ENCODE measurements at places on chromosomes 7 and 10. TPM values are rescaled to one million over a fixed set of nuclear protein-coding genes. Genes with fewer than 3 reads are reported as not detected.

DNA sequence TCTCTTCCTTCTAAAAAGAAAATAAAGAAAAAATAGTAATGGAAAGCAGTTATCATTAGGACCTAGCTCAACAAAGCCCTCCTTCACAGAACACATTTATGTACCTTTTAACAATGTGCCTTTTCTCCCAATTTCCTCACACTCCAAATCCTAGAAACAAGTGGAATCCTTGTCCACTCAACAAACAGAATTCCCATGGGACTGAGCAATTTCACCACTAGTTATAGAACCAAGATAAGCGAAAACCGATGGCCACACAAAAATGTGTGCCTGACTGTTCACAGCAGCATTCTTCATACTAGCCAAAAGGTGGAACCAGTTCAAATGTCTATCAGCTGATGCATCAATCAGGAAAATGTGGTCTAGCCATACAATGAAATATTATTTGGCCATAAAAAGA, 17.3 kb downstream of the DCLRE1C start:
- no peaks in the 10 kb centered on the region for H3K4me1 ChIP-seq
- no peak for DNase-seq
- H3K27me3 ChIP-seq = no peaks in the 10 kb centered on the region
- peaks cover 4% of the 10 kb centered on the region for H3K36me3 ChIP-seq

- no peak for DNase-seq
- H3K27ac ChIP-seq = no peak overlapping the region
- no peaks in the 10 kb centered on the region for H3K27me3 ChIP-seq
- H3K4me1 ChIP-seq = no peaks in the 10 kb centered on the region
- no peaks in the 10 kb centered on the region for H3K36me3 ChIP-seq
Measured at GRCh38 chr10:35712486-35712885, 70.4 kb upstream of the FZD8 start.

DNA sequence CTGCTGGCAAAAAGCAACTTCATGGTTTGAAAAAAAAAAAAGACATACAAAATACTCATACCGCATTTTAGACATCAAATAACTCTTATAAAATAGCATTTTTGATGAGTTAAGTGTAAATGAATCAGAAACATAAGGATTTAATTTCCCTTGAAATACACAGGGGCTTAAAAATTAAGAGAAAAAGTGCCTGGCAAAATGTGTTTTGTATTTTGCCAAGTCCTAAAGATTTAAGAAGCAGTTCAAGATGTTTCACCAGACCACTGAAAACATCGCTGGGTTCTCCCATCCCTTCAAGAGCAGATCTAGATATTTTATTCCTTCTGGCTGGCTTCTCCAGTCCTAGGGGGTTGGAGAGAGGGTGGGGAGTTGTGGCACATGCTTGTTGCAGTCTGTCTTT, 396.4 kb downstream of the INHBA start:
- H3K27me3 ChIP-seq = no peaks in the 10 kb centered on the region
- H3K4me3 ChIP-seq = no peak overlapping the region
- H3K36me3 ChIP-seq = no peaks in the 10 kb centered on the region

DNA sequence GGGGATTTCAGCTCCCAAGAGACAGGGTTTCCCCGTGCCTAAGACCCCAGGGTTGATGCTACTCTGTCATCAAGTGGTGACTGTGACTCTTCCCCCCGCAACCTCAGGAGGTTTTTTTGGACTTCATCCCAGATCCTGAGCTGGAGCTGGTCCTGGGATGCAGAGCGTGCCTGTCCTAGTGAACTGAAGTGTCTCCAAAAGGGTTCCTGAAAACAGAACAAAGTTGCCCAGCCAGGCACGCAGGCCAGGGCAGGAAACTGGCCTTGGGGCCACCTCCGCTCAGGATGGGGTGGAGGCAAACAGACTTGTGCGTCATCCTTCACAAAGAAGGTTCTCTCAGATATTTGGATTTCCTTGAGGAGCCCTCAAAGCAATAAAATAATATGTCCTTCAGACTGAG, 118.9 kb downstream of the ITIH5 start:
- no peak overlapping the region for H3K4me3 ChIP-seq
- DNase-seq = no peak
- H3K4me1 ChIP-seq = no peaks in the 10 kb centered on the region
- no peaks in the 10 kb centered on the region for H3K27me3 ChIP-seq
- no peaks in the 10 kb centered on the region for H3K36me3 ChIP-seq
- H3K27ac ChIP-seq = no peak overlapping the region

GRCh38 chr10:85036661-85037060, 708.3 kb downstream of the CCSER2 start:
- no peaks in the 10 kb centered on the region for H3K27me3 ChIP-seq
- no peaks in the 10 kb centered on the region for H3K4me1 ChIP-seq
- no peak overlapping the region for H3K4me3 ChIP-seq
- no peak for DNase-seq

- no peaks in the 10 kb centered on the region for H3K27me3 ChIP-seq
- peaks cover 17% of the 10 kb centered on the region for H3K4me1 ChIP-seq
- H3K36me3 ChIP-seq = no peaks in the 10 kb centered on the region
- H3K27ac ChIP-seq = no peak overlapping the region
- DNase-seq = no peak
Measured at GRCh38 chr10:43818687-43819086, 170.0 kb upstream of the ZNF32 start.

DNA sequence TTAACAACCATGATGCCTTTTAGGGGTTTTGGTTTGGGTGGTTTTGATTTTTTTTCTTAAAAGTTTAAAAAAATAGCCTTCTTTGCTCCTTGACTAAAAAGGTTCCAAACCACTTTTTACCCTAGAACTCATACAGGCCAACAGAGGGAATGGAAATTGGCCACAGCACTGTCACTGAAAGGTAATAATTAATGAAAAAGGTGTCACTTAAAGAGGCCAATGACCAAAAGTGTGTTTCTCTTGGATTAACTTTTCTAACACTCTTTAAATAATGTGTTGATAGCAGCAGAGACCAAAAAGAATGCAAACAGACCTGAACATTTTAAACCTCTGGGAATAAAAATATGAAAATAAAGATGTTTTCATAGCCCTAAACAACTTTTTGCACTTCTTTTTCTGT, 221.1 kb upstream of the TCF7L2 start:
- H3K4me3 ChIP-seq = no peak overlapping the region
- no peaks in the 10 kb centered on the region for H3K27me3 ChIP-seq
- 0 out of 2 replicates have a peak, but pooled peaks cover 3% of the 10 kb centered on the region for H3K4me1 ChIP-seq
- no peak for DNase-seq

DNA sequence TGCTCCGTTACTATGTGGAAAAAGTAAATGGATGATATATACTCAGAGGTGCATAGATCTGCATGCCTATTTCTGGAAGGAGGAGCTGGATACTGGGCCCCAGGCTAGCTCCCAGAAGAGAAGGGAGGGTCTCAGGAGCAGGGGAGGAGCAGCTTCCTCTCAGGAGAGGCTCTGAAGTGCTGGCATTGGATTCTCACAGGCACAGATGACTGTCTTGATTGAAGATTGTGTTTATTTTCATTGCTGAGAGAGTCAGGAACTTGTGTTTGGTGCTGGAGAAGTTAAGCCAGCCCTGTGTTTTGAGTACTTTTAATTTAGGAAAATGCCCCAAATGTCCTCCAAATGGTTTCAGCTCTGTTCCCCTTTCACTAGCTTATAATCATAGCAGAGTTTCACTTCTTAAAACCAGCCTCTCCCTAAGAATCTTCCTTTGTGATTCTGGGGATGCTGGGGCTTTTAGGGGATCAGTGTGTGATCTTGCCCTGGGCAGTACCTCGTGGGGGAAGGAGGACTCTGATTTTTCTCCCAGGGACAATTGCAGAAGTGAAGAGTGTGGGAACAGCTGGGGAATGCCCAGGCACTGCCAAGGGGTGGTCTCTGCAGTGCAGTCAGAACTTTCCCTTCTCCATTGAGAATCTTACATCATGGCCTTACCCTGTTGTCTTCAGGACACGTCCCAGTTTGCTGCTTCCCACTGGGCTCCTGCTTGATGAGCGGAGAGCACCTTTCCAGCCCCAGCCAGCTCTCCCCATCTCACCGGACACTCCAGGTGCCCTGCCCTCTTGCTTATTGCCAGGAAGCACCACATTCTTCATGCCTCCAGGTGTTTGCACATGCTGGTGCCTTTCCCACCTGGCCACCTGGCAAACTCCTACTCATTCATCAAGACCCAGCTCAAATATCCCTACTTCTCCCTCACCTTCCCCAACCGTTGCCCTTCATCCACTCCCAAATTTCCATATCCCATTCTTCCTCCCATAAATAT, 102.8 kb downstream of the ARHGAP22 start:
- DNase-seq = peak; percentile 40
- H3K36me3 ChIP-seq = no peaks in the 10 kb centered on the region
- H3K27ac ChIP-seq = peak overlapping the region; percentile 35
- H3K27me3 ChIP-seq = no peaks in the 10 kb centered on the region
- H3K4me3 ChIP-seq = no peak overlapping the region

DNA sequence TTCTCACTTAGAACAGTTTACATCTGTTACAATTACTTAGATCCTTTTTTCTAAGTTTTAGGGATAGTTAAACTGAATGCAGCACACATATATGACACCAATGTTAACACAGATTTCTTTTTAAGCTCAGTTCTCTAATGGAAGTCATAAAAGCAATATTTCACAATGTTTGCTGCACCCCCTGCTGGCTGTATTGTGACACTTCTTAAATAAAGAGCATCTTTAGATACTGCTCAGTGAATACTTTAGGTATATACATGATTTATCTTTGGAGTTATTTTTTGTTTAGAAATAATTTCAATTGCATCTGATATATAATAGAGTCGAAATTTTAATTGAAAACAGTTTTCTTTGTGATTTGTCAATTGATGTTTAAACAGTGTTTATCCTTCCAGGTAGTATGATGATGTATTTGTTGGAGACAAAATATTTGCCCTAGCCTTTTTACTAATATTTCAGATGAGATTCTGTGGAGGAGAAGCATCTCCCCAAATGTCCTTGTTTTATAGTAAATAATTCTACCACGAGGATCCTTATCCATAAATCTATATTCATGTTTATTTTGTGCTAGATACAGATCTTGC, 174.4 kb downstream of the ST7 start:
- no peak overlapping the region for H3K27ac ChIP-seq
- H3K36me3 ChIP-seq = peaks cover 9% of the 10 kb centered on the region
- peak; percentile 23 for DNase-seq
- H3K27me3 ChIP-seq = no peaks in the 10 kb centered on the region
- peaks cover 10% of the 10 kb centered on the region for H3K4me1 ChIP-seq

DNA sequence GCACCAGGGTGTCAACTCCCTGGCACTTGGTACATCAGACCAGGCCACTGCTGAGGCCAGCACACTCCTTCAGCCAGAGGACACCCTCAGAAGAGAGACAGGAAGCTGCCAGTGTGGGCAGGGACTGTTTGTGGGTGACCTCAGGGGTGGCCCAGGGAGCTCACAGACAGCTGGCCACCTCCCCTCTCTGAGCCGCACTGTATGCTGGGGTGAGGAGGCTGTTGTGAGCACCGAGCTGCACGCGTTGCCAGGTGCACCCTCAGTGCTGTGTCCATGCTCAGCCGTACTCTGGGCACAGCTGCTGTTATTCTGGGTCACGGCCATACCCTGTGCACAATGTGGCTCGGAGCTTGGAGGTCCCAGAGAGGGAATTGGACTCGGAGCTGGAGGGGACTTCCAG, 61.5 kb upstream of the NANOS1 start:
- H3K4me3 ChIP-seq = no peak overlapping the region
- no peak for DNase-seq

DNA sequence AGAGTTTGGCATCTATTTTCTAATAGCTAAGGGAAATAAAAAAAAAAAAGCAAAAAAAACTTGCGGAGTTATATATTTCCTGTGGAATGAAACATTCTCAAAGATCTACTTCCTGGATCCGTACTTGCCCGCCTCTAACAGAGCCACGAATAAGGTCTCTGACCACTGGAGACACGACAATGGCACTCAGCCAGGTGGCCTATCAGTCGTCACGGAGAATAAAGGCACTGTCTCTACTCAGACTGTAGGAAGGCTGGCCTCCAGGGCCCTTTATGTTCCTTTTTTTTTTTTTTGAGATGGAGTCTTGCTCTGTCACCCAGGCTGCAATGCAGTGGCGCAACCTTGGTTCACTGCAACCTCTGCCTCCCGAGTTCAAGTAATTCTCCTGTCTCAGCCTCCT, 58.7 kb downstream of the RGS10 start:
- H3K27ac ChIP-seq = no peak overlapping the region
- H3K27me3 ChIP-seq = no peaks in the 10 kb centered on the region
- peaks cover 5% of the 10 kb centered on the region for H3K4me1 ChIP-seq
- no peak for DNase-seq
- H3K4me3 ChIP-seq = no peak overlapping the region

DNA sequence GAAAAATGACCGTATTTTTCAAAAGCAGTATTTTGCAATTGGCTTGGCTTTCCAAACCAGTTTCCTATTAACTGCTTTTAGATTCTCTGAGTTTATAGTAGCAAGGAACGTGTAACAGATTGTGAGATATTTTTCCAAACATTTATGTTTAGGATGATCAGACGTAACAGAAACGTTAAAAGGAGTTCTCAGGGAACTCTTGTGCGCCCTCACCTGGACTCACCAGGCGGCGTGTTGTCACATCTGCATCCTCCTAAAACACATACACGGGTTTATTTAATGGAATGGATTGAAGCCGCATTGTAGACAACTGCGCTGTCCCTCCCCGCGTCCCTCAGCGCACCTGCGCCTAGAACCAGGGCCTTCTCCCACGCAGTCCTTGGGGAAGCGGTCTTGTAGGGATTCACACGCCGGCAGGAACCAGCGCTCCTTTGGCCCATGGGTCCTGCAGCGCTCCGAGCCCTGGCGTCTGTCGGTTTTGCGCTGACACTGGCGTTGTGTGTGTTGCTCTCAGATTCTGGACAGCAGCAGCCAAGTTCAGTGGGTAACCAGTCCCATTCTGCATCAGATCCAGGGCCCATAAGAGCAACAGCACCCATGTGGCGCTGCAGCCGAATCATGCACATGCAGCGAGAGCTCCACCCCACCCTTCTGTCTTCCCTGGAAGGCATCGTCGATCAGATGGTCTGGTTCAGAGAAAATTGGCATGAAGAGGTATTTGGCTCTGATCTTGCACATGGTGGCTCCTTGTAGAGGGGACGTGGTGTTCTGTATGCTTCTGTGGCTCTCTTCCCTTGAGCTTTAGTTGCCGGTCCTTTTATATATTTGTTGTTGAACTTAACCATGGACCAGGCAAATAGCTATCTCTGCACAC, 114.9 kb downstream of the TRRAP start:
- H3K4me1 ChIP-seq = peaks cover 13% of the 10 kb centered on the region
- H3K36me3 ChIP-seq = peaks cover 49% of the 10 kb centered on the region
- peak overlapping the region; percentile 43 for H3K27ac ChIP-seq
- H3K4me3 ChIP-seq = no peak overlapping the region
- no peak for DNase-seq

GRCh38 chr7:81616951-81617350, 152.9 kb downstream of the HGF start:
- no peak overlapping the region for H3K4me3 ChIP-seq
- no peaks in the 10 kb centered on the region for H3K4me1 ChIP-seq

The NODAL gene
- 0.11 TPM for total RNA-seq

The ANKRD26 gene
- total RNA-seq = 6.1 TPM

The POLR2J2 gene
- total RNA-seq = 11.4 TPM

The AMPH gene
- not detected for total RNA-seq

The C10orf67 gene
- total RNA-seq = not detected
